Activated CD8-positive, alpha-beta memory T cell treated with anti-CD3 and anti-CD28 coated beads for 4 hours (primary cell): ENCODE measurements at places on chromosomes 12 and 14.

GRCh38 chr14:28001002-28001401 lies 765.6 kb upstream of the FOXG1 start:
- DNase-seq = no peak

- DNase-seq = no peak
Observed at GRCh38 chr12:21451529-21451928, 14.1 kb downstream of the PYROXD1 start.

GRCh38 chr14:67424539-67424938 lies 12.6 kb upstream of the PLEK2 start:
- no peak for DNase-seq

- no peak for DNase-seq
Observed at GRCh38 chr12:124764451-124764850, 99.2 kb downstream of the SCARB1 start.

GRCh38 chr12:116319233-116319897 lies 41.9 kb upstream of the MED13L start:
- no peak for DNase-seq

DNA sequence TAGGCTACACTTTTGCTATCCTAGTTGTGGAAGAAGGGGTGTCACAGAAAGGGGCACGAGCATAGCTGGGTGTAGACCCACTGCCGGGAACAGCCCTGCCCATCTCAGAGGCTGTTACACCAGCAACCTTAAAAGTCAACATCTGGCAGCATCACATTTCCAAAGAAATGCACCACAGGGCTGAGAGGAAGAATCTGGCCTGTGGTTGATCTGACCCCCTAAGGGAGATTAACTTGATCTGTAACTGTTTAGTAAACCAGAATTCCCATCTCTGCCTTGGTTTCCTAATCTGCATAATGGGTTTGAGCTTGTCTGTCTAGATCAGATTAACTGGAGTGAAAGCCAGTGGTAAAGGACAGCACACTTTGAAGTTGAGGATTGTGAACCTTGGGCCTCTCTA lies 1.3 kb downstream of the LRP1-AS start:
- DNase-seq = no peak

DNA sequence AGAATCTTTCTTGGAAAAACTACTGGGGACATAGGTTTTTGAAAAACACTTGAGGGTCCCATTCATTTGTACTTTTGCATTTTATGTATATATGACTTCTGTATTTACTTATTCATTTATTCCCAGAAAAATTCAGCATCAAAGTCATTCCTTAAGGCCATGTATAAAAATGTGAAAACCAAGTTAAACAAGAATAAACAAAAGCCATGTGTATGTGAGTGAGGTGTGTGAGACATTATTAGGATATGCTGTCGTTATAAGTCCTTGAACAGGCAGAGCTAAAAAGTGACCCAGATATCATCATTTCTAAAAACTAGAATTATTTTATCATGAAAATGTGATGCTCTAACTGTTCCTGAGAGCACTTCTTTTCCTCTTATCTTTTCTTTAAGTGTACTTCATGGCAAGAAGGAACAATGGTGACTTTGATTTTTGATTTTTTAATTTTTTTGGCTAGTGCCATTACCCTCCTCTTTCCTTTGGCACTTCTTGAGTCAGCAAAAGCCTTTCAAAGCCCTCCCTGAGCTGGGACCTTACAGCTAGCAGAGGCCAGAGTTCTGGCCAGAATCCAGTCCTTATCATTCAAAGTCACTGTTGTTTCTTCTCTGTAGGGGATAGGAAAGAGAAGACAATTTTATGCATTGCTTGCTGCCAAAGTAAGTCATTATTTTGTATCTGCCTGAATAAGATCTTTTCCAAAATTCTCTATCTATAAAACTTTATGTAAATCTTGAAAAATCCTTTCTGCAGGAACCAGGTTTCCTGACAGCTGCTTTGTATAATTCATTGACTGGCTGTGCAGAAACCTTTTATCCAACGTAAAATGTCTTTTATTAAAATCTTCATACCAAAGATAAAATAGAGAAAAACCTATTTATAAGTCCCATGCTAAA lies 419.7 kb upstream of the PRICKLE1 start:
- DNase-seq = no peak

DNA sequence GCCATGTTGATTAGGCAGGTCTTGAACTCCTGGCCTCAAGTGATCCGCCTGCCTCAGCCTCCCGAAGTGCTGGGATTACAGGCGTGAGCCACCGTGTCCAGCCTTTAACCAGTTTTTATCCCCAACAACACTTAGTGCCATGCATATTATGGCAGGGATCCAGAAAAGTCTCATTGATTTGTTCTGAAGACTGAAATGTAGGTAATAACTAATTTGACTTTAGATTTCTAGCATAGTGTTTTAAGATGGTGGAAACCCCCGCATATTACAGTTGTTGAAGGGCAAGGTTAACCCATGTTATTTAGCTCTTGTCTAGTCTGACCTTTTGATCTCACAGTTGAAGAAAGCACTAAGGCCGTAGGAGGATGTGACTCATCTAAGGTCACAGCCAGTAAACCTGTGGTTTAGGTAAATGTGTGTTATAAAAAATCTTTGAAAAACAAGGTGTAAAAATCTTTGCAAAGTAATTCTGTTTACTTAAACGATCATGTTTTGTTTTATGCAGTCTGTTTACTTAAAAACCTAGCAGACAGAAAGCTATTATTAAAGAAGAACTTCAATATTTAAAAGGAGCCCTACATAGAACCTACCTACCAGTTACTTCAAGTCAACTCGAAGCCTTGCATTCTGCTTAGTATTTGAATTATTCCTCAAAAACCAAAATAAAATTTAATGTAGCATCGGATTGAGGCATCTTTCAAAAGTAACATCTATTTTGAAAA lies 24.8 kb downstream of the BICDL1 start:
- peak; percentile 52 for DNase-seq

DNA sequence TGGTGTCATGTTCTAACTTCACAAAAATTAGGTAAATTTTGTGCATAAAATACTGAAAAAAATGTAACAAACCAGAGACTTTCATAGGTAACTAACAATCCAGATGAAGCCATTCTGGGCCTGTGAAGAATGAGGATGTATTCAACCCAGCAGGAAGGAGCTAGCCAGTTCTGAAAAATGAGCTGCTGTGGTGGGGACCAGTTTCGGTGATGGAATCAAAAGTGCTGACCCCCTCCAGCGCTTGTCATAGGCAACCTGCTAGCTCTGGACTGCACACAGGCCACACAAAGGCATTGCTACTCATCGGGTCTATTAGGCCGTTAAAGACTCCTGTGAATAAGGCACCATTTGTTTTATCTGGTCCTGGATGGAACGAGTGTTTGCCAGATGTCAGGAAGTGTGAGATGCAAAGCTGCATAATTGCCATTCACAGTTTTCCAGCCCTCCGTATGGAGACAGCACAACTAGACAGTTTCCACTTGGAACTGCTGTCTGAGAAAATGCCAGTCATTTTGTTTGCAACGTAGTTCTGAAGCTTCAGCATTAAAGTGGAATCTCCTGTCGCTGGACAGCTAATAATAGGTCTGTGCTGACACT lies 3.3 kb upstream of the RIMBP2 start:
- DNase-seq = no peak

- no peak for DNase-seq
Observed at GRCh38 chr14:36684946-36685345, 23.3 kb downstream of the PAX9 start.

- no peak for DNase-seq
Observed at GRCh38 chr12:62660756-62661155, 194.1 kb downstream of the MON2 start.
